ENCODE measurements at places on chromosomes 12 and 14. TPM values are rescaled to one million over a fixed set of nuclear protein-coding genes. Genes with fewer than 3 reads are reported as not detected.

- no peaks in the 10 kb centered on the region for H3K27me3 ChIP-seq
- H3K27ac ChIP-seq, result peak overlapping the region; percentile 71
- DNase-seq, result peak; percentile 49
- H3K36me3 ChIP-seq, result no peaks in the 10 kb centered on the region
- peak overlapping the region; percentile 25 for H3K4me3 ChIP-seq
Measured at GRCh38 chr14:99604766-99605298, 825 bp upstream of the CCDC85C start.

GRCh38 chr12:86256163-86256562 lies at the start of gene MGAT4C:
MGAT4C (minus strand) TSS chr12:86256391.
- peak within 1 kb of the TSS; percentile 72 for H3K27ac ChIP-seq
- peaks cover 9% of the 10 kb centered on the region for H3K4me1 ChIP-seq
- no peaks in the 10 kb centered on the region for H3K27me3 ChIP-seq
- peak; percentile 48 for DNase-seq
- H3K4me3 ChIP-seq, result no peak within 1 kb of the TSS

The KRT75 gene
- total RNA-seq, result not detected

The ARMH4 gene
- total RNA-seq, result 7.1 TPM

DNA sequence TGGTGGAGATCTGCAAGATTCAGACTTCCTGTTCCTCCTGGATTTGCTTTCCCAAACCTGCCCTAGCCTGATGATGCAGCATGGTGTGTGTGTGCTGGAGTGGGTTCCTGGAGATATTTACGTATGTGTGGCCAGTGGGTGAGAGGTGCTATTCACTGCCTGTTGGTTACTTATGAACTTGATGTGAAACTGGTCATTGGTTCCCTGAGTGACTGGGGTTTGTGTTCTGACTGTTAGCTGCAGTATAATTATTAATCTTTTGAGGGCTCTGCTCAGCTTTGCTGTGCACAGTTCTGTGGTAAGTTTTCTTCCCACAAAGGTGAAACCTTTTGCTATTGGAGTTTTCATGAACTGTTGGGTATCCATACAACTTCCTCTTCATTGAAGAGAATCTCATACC lies 541.8 kb upstream of the FBXO33 start:
- H3K4me3 ChIP-seq, result no peak overlapping the region
- H3K36me3 ChIP-seq, result no peaks in the 10 kb centered on the region
- DNase-seq, result no peak
- H3K27ac ChIP-seq, result no peak overlapping the region
- H3K4me1 ChIP-seq, result no peaks in the 10 kb centered on the region
- H3K27me3 ChIP-seq, result no peaks in the 10 kb centered on the region

GRCh38 chr14:65369560-65369959 lies 43.0 kb upstream of the FUT8 start:
- H3K27me3 ChIP-seq, result no peaks in the 10 kb centered on the region
- DNase-seq, result no peak
- no peaks in the 10 kb centered on the region for H3K4me1 ChIP-seq

DNA sequence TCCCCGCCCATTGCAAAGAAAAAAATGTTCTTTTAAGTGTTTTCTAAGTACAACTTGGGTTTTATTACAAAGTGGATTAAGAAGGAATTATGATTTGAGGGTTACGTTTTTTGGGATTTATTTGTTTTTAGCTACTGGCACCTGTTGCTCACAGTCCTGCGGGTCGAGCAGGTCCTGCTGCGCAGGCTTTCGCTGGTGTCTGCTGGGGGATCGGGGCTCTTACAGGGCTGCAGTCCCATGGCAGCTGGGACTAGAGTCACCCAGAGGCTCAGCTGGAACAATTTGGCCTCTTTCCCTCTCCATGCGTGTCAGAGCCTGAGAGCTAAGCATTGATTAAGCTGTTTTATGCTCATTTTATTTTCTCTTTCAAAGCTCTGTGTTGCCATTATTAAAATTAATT lies 55.6 kb upstream of the DYNC1H1 start:
- no peak for DNase-seq
- H3K27ac ChIP-seq, result no peak overlapping the region
- H3K36me3 ChIP-seq, result peaks cover 54% of the 10 kb centered on the region
- H3K4me1 ChIP-seq, result no peaks in the 10 kb centered on the region
- no peaks in the 10 kb centered on the region for H3K27me3 ChIP-seq

The EPS8 gene
- total RNA-seq, result 114 TPM

The INHBE gene
- total RNA-seq, result not detected

The IL22 gene
- total RNA-seq, result not detected

The CCDC175 gene
- total RNA-seq, result not detected

DNA sequence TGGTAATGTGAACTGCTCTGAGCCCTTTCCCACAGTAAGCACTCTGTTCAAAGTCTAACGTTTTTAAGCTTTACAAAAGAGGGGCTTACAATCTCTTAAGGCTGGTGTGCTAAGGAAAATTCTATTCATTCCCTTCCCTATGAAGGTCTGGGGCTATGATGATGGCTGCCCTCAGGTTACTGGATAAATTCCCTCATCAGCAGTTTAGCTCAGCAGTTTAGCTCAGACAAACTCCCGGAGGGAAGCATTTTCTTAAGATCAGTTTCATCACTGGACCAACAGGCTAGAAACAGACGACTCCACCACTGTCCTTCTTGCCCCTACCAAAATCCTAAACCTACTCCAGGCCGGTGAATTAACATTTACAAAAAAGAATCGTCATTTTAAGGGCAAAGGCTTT lies 19.1 kb downstream of the ERP29 start:
- H3K4me1 ChIP-seq, result no peaks in the 10 kb centered on the region
- H3K36me3 ChIP-seq, result peaks cover 23% of the 10 kb centered on the region
- no peaks in the 10 kb centered on the region for H3K27me3 ChIP-seq
- DNase-seq, result no peak
- H3K27ac ChIP-seq, result no peak overlapping the region
- H3K4me3 ChIP-seq, result no peak overlapping the region

The FITM1 gene
- total RNA-seq, result 0.63 TPM

The ADAM21 gene
- total RNA-seq, result not detected

GRCh38 chr14:71004481-71004880 lies 97.2 kb downstream of the PCNX1 start:
- H3K4me1 ChIP-seq, result no peaks in the 10 kb centered on the region
- peaks cover 7% of the 10 kb centered on the region for H3K36me3 ChIP-seq
- H3K27ac ChIP-seq, result no peak overlapping the region

The CCDC197 gene
- not detected for total RNA-seq

GRCh38 chr14:92704821-92705220 lies 43.6 kb downstream of the LGMN start:
- no peak overlapping the region for H3K27ac ChIP-seq
- H3K36me3 ChIP-seq, result peaks cover 29% of the 10 kb centered on the region
- no peak for DNase-seq
- H3K4me1 ChIP-seq, result peaks cover 12% of the 10 kb centered on the region

- H3K4me3 ChIP-seq, result no peak overlapping the region
- no peaks in the 10 kb centered on the region for H3K27me3 ChIP-seq
- H3K27ac ChIP-seq, result no peak overlapping the region
- no peak for DNase-seq
- no peaks in the 10 kb centered on the region for H3K4me1 ChIP-seq
Measured at GRCh38 chr12:130474599-130475269, 137.0 kb downstream of the PIWIL1 start.

Measured in thyroid gland (tissue), 4 donors.